Stimulated activated CD4-positive, alpha-beta T cell treated with anti-CD3 and anti-CD28 coated beads, Interleukin-12 subunit alpha, Interleukin-12 subunit beta, amount 100 ng/mL, for 24 hours (primary cell): ENCODE measurements at places on chromosomes 1 and 21.

DNA sequence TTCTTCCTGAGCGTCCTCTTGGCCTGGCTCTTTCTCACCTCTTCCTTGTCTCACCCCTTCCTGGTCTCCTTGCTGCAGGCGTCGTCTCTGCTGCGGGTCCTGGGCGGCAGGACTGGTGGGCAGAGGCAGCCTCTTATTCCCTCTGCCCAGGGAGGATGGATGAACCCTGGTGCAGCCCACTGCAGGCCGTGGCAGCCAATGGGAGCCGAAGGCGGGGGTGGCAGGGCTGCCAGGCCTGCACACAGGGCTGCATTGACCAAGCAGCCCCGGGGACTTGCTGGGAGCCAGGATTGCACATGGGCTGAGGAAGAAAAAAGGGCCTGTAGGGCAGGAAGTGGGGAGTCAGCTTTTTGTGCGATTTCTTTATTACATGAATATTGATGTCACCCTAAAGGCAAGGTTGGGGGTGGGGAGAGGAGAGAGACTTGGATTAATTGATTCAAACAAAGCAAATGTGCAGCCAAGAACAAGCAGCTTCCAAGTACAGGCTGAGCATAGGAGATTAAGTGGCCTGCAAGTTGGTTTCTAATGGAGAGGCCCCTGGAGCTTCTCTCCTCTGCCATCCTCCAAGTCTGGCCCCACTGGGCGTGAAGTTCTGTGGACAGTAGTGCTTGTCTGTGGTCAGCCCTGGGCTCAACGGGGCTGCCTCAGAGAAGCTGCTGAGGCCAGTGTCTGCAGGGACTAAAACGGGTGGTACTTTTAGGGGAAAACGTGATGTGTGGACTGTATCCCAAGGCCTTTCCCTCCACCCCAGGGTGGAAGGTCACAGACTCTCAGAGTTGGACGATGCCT, at the start of gene S100B:
S100B (minus strand) TSS at position 108 of the 792 bp plus-strand sequence. CDS start 2,667 bp downstream, outside the sequence.
- no peak for DNase-seq

DNA sequence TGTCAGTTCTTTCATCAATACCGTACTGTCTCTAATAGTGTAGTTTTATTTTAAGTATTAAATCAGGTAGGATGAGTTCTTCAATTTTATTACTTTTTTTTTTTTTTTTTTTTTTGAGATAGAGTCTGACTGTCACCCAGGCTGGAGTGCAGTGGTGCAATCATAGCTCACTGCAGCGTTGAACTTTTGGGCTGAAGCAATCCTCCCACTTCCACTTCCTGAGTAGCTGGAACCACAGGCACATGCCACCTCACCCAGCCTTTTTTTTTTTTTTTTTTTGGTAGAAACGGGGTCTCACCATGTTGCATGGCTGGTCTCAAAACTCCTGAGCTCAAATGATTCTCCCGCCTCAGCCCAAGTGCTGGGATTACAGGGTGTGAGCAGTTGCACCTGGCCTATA, 44.3 kb downstream of the INAVA start:
- no peak for DNase-seq

GRCh38 chr1:54047384-54048305, 5.4 kb downstream of the TMEM59 start:
- DNase-seq, result no peak

DNA sequence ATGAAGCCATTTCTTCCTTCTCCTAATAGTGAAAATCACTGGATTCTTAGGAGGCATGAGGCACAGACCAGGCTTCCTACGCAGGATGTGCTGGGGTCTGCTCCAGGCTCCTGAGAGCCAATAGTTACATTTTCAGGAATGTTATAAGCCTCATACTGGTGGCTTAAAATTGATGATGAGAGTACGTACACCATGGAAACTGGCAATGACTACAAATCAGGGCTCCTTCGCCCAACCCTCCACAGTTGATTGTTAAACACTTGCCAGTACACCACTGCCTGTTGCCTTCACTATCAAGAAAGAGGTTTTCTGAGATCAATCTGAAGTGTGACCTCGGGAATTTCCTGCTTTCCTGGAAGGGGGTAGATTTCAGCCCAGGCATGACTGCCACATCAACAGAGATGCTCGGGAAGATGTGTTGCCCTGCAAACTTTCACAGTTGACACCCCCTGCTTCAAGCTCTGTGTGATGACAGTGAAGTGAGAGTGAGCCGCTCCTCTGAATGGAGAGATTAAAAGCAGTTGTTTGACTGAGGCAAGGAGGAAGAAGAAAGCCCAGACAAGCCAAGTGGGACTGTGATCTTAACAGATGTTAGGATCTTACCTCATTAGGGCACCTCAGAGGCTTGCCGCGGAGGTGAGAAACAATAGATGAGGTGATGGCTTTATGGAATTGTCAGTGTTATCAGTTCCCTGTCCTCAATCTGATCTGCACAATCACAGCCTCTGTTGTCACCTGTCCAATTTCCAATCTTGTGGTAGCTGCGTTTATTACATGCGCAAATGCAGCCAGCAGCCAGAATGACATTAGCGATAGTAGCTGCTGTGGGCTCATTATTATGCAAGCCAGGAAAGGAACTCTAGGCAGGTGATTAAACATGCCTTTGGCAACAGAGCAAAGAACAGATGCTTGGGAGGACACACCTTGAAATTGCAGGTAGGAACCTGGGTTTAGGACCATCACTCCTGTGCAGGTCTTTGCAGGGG, 277.3 kb downstream of the KAZN start:
- DNase-seq, result no peak
